ENCODE measurements at places on chromosomes 6 and 20.

DNA sequence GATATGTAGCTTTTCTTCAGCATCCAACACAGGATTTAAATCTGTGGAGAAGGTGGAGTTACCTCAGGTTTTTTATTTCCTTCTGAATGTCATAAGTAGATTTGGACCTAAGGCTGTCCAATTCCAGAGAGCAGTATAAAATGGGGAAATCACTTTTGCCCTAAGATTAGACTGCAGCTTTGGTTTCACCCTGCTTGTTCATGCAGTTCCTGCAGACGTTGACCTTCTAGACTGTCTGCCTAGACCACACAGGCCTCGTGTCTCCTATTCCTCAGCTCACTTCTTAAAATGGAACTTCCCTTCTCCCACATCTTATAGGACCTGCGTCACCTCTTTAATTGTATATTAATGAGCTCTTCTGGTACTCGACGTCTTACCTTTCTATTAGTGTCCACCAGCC, 26.0 kb upstream of the C6orf62 start:
- H3K36me3 ChIP-seq, result no peaks in the 10 kb centered on the region
- H3K4me1 ChIP-seq, result no peaks in the 10 kb centered on the region
- H3K27ac ChIP-seq, result no peak overlapping the region
- H3K27me3 ChIP-seq, result no peaks in the 10 kb centered on the region
- no peak overlapping the region for H3K4me3 ChIP-seq

GRCh38 chr20:7967199-7967844, 27.1 kb upstream of the HAO1 start:
- no peak overlapping the region for H3K4me3 ChIP-seq
- peaks cover 8% of the 10 kb centered on the region for H3K4me1 ChIP-seq
- H3K36me3 ChIP-seq, result no peaks in the 10 kb centered on the region
- no peak overlapping the region for H3K27ac ChIP-seq
- H3K27me3 ChIP-seq, result no peaks in the 10 kb centered on the region

DNA sequence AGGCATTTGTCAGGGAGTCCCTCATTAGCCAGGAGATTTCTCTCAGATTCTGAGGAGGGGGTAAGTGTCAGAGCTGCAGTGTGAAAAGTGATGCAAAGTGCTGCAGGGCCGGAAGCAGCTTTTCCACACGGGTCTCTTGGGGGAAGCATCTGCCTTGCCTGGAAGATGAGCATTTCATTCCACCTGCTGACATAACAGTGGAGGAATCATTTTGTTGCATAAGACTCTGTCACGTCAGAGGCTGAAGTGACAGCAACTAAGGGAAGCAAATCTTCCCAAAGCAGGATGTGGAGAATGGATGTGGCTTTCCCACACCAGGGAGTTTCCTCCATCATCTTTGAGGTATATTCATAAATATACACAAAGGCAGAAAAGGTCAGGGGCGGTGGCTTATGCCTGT, 22.8 kb downstream of the DCBLD1 start:
- H3K27me3 ChIP-seq, result no peaks in the 10 kb centered on the region
- H3K36me3 ChIP-seq, result no peaks in the 10 kb centered on the region
- no peaks in the 10 kb centered on the region for H3K4me1 ChIP-seq

DNA sequence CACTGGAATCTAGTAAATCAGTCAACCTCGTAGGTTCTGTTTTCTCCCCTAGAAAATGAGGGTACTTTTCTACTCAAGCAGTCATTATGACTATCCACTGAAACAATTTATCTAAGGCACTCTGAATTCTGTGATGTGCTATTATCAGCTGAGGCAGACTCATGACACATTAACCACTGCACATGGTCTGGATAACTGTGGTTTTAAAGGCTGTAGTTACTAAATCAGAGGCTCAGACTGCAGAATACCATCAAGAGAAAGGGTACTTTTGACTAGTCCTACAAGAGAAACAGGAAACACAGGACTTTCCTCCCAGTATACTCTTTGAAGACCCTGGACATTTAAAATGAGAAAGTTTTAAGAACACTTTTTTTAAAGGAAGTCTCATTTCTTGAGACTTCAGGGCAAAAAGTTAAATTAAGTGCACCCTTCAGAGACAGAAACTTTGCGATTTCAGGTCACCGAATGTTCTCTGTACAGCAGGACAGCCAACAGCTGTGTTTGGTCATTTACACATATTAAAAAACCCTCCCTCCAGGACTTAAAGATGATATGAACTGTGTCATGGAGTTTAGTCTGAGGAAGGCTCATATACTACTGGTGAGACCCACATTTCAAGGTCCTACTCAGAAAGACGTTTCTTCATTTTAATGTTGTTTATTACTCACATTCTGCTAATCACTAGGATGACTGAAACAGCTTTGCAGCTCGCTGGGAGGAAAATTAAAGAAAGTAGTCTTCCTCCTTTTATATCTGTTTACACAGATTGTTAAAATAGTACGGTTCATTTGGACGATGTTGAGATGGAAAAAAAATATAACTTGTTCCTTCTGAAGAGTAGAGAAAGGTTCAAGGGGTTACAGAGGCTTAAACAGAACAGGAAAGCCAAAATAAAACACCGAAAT, 19.9 kb downstream of the ATXN1 start:
- DNase-seq, result no peak
- no peaks in the 10 kb centered on the region for H3K4me1 ChIP-seq
- no peaks in the 10 kb centered on the region for H3K36me3 ChIP-seq
- no peak overlapping the region for H3K27ac ChIP-seq

DNA sequence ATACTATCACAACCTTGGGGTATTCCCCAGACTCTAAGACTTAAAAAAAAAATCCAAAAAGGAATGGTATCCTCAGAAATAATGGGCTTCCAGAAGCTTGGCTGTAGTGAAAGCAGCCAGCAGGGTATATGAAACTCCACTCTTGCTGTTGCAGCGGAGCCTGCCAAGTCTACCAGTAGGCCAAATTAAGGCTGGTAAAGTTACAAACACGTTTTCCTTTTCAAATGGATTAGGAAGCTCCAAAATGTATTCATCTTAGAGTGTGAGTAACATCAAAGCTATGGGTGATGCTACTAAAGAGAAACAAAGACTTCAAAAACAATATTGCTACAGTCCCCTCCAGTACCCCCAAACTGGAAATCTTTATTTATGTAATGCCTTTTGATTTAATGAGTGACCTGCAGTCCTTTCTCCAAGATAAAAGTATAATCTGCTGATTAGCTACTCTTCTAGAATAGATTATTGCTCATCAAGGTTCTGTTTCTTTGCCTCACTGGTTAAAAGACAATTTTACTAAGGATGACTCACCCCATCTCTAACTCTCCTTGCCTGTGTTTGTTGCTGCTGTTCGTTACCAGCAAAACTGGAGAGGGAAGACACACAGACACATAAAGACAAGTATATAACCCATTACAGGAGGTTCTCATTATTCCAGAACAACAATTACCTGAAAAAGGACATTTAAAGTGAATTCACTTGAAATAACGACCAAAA, 84.9 kb downstream of the BTBD9 start:
- no peak overlapping the region for H3K27ac ChIP-seq
- H3K4me1 ChIP-seq, result peaks cover 1% of the 10 kb centered on the region
- no peaks in the 10 kb centered on the region for H3K36me3 ChIP-seq
- no peak for DNase-seq
- no peak overlapping the region for H3K4me3 ChIP-seq

- DNase-seq, result no peak
- peaks cover 38% of the 10 kb centered on the region for H3K36me3 ChIP-seq
- H3K27ac ChIP-seq, result peak overlapping the region; percentile 83
- peak overlapping the region; percentile 91 for H3K4me3 ChIP-seq
These were observed 754 bp downstream of the RPS10 start for GRCh38 chr6:34425132-34425497.

DNA sequence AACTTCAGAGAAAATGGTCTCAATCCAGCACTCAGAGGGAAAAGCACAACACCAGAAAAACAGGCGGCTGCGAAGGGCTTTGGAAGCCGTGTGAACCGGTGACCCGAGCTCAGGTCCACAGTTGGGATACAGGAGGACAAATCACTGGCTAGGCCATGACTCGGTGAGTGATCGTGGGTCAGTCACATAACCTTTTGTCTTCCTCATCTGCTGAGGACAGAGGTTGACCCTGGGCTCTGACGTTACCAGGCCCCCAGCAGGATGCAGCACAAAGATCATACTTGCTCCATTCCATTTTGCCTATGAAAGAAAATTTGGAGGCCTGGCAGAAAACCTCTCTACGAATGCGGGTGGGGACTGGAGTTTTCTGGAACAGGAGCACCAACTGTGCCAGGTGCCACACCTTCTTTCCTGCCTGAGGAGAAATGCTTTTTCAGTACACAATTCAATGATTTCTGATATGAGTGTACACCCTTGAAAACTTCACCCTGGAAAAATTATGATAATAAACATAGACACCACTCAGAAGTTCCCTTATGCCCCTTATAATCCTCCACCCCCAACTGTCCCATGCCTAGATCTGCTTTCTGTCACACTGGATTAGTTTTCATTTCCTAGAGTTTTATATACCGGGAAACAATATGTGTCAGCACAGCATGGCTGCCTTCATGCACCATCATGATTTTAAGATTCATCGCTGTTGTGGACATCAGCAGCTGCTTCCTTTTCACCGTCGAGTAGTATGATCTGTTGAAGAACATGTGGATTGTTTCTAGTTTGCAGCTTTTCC, 85.3 kb upstream of the RALGAPA2 start:
- no peaks in the 10 kb centered on the region for H3K27me3 ChIP-seq
- no peak for DNase-seq
- H3K4me3 ChIP-seq, result no peak overlapping the region
- H3K4me1 ChIP-seq, result no peaks in the 10 kb centered on the region
- H3K27ac ChIP-seq, result no peak overlapping the region

DNA sequence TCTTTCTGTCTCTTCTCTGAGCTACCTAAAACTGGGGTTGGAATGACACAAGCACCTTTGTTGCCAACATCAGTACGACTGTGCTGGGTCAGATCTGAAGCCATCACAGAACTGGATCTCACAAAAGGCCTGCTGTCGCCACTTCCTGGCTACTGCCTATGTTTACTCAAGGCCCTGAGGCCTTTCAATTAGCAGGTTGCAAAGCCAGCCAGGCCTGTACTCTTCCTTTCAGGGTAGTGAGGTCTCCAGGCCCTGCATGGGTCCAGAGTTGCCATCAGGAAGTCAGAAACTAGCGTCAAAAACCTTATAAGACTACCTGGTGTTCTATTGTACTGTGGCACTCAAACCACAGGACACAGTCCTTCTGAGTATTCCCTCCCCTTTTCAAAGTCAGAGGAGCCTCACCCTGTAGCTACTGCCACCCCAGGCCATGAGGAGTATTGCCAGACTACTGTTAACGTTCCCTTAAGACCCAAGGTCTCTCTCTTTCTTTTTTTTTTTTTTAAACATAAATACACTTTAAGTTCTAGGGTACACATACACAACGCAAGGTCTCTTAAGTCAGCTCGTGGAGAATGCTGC, 937.4 kb upstream of the GJE1 start:
- H3K27ac ChIP-seq, result no peak overlapping the region
- no peak overlapping the region for H3K4me3 ChIP-seq
- H3K4me1 ChIP-seq, result no peaks in the 10 kb centered on the region
- DNase-seq, result no peak
- H3K36me3 ChIP-seq, result no peaks in the 10 kb centered on the region
- no peaks in the 10 kb centered on the region for H3K27me3 ChIP-seq

- peaks cover 22% of the 10 kb centered on the region for H3K4me1 ChIP-seq
- H3K27ac ChIP-seq, result no peak overlapping the region
- no peak for DNase-seq
- H3K27me3 ChIP-seq, result no peaks in the 10 kb centered on the region
These were observed 31.1 kb downstream of the SERPINB6 start for GRCh38 chr6:2940010-2940850.

GRCh38 chr20:37066168-37066567, 29.6 kb downstream of the RBL1 start:
- no peaks in the 10 kb centered on the region for H3K27me3 ChIP-seq
- no peak overlapping the region for H3K4me3 ChIP-seq
- no peak overlapping the region for H3K27ac ChIP-seq
- peaks cover 7% of the 10 kb centered on the region for H3K36me3 ChIP-seq
- no peaks in the 10 kb centered on the region for H3K4me1 ChIP-seq

GRCh38 chr6:52642368-52642767, 28.5 kb upstream of the TMEM14A start:
- H3K27me3 ChIP-seq, result no peaks in the 10 kb centered on the region
- H3K36me3 ChIP-seq, result no peaks in the 10 kb centered on the region
- no peak overlapping the region for H3K27ac ChIP-seq
- no peaks in the 10 kb centered on the region for H3K4me1 ChIP-seq

GRCh38 chr6:109644131-109644530, 46.9 kb downstream of the AK9 start:
- H3K27me3 ChIP-seq, result no peaks in the 10 kb centered on the region
- no peak overlapping the region for H3K4me3 ChIP-seq
- no peak for DNase-seq
- H3K4me1 ChIP-seq, result no peaks in the 10 kb centered on the region

GRCh38 chr20:25084626-25085187, 2.8 kb upstream of the VSX1 start:
- peaks cover 98% of the 10 kb centered on the region for H3K27me3 ChIP-seq
- no peaks in the 10 kb centered on the region for H3K36me3 ChIP-seq
- H3K4me1 ChIP-seq, result no peaks in the 10 kb centered on the region

GRCh38 chr6:2109796-2110195, 135.6 kb downstream of the GMDS start:
- no peak overlapping the region for H3K4me3 ChIP-seq
- DNase-seq, result no peak
- no peaks in the 10 kb centered on the region for H3K36me3 ChIP-seq

DNA sequence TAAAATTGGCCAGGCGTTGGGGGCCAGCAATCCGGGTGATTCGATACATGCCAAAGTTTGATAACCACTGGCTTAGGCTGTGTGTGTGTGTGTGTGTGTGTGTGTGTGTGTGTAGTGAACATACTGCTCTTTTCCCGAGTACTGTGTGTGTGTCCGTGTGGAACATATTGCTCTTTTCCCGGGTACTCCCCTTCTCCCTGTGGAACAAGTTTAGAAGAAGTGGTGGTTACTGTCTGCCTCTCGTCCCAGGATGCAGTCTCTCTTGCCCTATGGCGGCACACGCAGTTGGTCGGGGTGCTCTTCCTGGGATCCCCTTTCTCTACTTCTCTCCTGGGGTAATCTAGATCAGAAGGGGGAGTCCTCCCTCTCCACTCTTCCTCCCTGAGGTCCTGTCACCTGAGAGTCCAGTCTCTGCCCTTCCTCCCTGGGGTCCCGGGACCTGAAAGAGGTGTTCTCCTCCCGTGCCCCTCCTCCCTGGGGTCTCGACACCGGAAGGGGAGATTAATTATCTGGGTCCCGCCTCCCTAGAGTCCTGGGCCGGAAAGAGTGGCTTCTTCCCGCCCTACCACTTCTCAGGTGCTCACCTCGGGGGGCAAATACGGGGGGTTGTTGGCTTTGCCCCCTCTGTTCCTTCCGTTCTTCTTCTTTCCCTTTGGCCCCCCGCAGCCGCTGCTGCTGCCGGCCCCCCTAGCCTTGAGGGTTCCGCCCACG, 516 bp downstream of the GTPBP2 start:
- H3K4me1 ChIP-seq, result peaks cover 14% of the 10 kb centered on the region
- H3K27me3 ChIP-seq, result no peaks in the 10 kb centered on the region
- H3K4me3 ChIP-seq, result peak overlapping the region; percentile 84
- peak overlapping the region; percentile 83 for H3K27ac ChIP-seq

DNA sequence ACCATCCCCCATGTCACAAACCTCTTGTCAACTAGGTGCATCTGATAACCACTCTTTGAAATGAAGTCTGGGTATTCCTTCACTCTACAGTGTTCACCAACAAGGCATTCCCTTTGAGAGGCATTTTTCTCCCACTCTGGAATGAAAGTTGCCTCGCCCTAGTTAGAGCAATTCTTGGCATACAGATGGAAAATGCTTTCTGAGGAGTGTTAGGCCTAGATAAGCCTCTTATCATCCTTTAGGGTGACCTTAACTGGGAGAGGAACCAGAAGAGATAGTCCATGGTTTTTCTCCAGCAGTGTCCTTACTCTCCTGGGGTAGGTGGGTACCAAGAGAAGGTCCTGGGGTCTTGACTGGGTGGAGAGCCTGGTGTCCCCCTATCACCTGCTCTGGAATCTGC, 14.8 kb downstream of the CLIC5 start:
- no peaks in the 10 kb centered on the region for H3K27me3 ChIP-seq
- H3K4me1 ChIP-seq, result peaks cover 5% of the 10 kb centered on the region
- H3K4me3 ChIP-seq, result no peak overlapping the region
- no peaks in the 10 kb centered on the region for H3K36me3 ChIP-seq

All from cardiac muscle cell (in vitro differentiated cells and primary cell).